ENCODE measurements at places on chromosomes 13 and 19.

DNA sequence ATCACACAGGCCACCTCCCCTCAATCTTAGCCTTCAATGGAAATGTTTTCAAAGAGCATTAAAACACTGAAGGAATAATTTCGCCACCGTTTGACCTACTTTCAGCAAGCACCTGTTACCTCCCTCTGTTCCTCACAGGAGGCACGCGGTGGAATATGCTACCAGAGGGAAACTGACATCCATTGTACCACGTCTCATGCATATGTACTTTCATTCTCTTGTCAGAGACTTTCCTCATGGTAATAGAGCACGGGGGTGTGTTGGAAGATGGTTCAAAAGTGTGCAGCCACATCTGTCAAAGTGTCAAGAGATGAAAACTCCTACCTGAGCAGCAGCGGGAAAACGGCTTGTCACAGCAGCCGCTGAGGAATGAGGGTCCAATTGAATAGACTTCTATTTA is 143.4 kb downstream of the NALCN start:
- no peak for DNase-seq

GRCh38 chr13:21075011-21075378 is 13.6 kb upstream of the LATS2 start:
- DNase-seq: no peak

DNA sequence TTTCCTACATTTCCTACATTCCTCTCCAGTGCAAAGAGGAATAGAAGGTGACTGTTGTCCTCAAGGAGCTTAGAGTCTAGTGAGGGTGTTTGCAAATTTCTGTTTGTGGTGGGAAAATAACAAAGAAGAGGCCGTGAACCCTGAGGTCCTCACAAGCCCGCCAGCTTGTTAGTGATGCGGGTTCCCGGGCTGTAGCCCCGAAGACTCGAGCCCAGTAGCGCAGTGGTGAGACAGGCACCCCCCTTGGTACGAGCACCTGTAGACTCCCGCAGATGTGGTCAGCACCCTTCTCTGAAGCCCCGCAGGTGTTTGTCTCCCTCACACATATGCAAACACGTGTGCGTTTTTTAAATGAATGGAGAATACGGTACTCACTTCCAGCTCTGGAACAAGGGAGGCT is 26.5 kb upstream of the SPACA7 start:
- no peak for DNase-seq

DNA sequence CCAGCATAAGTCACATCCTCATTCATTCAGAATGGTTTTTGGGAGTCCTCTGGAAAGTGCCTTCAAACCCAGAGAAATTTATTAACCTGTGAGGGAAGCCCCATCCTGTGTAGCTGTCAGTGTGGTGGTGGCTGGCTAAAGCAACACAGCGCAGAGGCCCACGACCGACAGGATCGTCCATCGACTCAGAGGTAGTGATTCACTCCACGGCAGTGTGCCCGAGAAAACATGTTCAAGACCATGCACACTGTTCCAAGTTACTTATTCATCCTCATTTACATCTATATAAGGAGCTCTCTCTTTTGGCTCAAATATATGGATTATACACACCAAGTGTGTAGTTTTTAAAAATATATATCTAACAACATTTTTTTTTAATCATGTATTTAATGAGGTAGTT is 96.3 kb upstream of the SLC15A1 start:
- no peak for DNase-seq

DNA sequence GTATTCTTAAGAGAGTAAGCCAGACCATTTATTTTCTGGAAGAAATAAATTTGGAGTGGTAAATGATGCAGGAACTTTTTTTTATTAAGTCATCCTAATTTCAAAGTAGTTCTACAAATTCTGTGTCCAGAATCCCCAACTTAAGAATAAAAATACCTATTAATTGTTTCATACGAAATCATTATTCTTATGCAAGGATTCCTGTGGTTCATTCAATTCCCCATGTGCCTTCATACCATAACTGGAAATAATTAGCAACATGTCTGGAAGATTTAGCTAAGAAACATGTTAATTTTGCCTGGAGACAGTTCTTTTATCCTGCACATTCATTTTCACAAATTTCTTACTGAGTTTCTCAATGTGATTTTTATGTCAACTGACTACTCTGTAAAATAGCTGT is 408.6 kb downstream of the PCDH9 start:
- DNase-seq: no peak

- no peak for DNase-seq
Observed at GRCh38 chr13:113474179-113474578, 16.3 kb downstream of the DCUN1D2 start.

Measured in ecto neural progenitor cell (in vitro differentiated cells).